Cerebellar cortex (tissue), 1 donor: ENCODE measurements at places on chromosomes 6 and 20.

DNA sequence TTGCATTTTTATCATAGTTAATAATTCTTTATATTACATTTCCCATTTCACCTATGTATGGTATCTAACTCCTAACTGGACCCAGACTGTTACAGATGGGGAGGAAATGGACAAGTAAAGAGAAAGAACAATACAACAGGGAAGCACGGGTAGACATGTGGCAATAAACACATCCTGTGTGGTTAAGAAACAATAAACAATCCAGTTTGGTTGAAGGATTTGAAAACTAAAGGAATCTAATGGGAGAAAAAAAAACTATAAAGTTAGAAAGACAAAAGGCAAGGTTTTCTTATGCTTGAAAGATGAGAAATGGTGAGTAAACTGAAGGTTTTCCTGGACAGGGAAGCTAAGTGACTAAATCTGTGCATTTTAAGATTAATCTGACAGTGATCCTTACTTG lies 34.9 kb upstream of the ALDH8A1 start:
- DNase-seq = no peak

DNA sequence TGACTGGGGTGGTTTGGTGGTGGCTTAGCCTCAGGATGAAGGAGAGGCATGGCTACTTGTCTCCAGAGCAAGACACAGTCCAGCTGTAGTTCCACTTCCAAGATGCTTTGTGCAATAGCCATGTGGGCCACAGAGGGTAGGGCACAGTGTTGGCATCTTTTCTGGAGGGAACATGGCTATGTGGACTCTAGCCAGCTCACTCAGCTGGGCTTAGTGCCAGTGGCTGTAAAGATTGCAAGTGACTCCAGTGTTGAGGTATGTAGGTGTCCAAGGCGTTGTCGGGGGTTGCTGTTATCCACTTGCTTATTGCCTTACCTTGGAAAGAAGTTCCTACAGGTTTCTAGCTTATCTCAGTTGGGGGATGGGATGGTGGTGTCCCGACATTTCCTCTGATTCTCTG lies 233.4 kb downstream of the CD109 start:
- DNase-seq = no peak

- no peak for DNase-seq
Measured at GRCh38 chr20:62702895-62703852, 5.5 kb upstream of the NTSR1 start.

DNA sequence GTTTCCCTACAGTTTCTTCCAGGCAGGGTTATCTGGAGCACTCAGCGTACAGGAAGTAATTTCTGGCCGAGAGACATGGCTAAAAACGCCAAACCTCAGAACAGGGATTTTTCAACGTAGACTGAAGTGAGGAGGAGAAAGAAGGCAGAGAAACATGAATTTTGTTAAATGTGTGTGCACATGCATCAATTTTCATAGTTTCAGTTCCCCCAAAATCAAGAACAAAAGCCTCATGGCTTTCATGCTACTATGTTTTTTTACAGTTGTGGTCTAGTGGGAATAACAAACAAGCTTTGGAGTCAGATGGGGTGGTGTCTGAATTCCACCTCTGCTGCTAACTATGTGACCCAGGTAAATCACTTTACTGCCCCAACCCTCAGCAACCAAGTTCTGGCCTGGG lies 4.9 kb downstream of the TOMM34 start:
- DNase-seq = no peak

- no peak for DNase-seq
Measured at GRCh38 chr6:167703781-167704180, 122.9 kb upstream of the AFDN start.

DNA sequence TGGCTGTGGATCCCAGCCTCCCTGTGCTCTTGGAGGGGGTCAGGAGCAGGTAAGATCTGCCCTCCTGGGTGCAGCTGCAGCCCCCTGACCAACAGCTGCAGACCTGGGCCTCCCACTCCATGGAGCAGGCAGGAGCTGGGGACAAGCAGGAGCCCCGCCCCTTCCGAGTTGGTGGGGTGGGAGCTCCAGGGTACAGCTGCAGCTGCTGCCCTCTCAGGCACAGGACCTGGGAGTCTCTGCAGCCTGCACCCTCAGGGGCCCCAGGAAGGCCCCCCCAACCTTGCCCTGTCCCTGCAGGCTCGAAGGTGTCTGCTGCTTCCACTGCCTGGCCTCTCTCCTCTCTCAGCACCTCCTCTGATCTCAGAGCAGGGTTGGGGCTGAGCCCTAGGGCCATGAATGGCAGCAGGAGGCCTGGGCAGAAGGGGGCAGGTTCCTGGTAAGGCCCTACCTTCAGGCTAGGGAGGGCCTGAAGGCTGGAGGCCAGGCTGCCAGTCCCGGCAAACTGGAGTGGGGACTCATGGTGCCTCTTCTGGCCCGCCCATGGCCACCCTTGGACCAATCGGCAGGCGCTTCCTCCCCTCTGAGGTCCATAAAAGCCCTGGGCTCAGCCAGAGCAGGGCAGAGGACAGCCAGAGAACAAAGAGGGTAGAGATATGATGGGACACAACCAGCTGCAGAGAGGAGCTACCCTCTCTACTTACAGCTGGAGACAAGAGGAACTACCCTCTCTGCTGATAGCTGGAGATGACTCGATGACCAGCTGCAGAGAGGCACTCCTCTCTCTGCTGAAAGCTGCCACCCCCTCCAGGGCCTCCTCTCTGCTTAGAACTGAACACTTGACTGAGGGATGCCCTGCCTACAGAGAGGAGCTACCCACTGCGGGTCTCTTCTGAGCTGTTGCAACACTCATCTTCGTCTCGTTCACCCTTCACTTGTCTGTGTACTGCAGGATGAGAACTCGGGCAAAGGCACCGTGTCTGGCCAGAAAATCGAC lies 7.8 kb upstream of the PACSIN1 start:
- peak; percentile 46 for DNase-seq

DNA sequence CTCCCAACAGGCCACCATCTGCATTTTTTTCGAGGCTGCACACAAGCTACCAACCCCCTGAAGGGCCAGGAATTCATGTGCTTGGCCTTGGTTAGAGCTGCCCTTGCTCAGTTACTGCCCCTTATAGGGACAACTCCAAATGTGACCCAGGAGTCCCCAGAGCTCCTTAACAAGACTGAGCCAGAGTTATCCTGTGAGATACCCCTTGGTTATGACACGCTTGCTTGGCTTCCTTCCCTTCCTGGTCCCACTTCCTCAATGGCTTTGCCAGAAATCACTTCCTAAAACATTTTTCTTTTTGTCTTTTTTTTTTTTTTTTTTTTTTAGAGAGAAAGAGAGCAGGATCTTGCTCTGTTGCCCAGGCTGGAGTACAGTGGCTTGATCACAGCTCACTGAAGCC lies 8.9 kb downstream of the TREM1 start:
- no peak for DNase-seq
